ENCODE measurements at places on chromosomes 12 and 14. TPM values are rescaled to one million over a fixed set of nuclear protein-coding genes. Genes with fewer than 3 reads are reported as not detected.

PFKM gene
- total RNA-seq = 56.1 TPM

RIPK3 gene
- total RNA-seq = 11.0 TPM

PLD4 gene
- not detected for total RNA-seq

NT5DC3 gene
- 7.5 TPM for total RNA-seq

NOS1 gene
- not detected for total RNA-seq

OR4M1 gene
- not detected for total RNA-seq

IL26 gene
- 2.1 TPM for total RNA-seq

ANKRD33 gene
- not detected for total RNA-seq

KRT80 gene
- total RNA-seq = not detected

PLEKHG7 gene
- not detected for total RNA-seq

RNASE4 gene
- 0.70 TPM for total RNA-seq

ADCY6 gene
- total RNA-seq = 0.15 TPM

DNA sequence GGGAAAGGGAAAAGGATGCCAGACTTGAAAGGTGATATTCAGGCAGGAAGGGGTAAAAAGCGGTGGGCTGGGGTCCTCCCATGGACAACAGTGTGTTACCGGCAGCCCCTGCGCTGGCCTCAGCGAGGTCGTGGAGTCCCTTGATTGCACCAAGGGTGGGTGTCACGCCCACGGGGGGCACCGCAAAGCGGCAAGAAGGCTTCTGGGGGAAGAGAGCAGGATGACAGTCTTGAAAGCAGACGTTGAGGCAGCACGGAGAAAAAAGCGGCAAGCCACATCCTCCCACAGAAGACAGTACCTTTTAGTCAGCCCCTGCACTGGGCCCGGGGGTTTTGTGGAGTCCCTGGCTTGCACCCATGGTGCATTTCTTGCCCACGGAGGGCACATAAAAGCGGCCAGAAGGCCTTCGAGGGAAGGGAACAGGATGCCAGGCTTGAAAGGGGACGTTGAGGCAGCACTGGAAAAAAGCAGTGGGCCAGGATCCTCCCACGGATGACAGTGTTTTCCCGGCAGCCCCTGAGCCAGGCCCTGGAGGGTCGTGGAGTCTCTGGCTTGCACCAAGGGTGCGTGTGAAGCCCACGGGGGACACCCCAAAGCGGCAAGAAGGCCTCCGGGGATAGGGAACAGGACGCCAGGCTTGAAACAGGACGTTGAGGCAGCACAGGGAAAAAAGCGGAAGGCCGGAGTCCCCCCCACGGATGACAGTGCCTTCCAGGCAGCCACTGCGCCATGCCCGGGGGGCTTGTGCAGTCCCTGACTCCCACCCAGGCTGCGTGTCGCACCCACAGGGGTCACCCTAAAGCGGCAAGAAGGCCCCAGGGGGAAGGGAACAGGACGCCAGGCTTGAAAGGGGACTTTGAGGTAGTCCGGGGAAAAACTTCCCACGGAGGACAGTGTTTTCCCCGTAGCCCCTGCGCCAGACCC is 162.2 kb upstream of the ALG10B start:
- DNase-seq = no peak

DNA sequence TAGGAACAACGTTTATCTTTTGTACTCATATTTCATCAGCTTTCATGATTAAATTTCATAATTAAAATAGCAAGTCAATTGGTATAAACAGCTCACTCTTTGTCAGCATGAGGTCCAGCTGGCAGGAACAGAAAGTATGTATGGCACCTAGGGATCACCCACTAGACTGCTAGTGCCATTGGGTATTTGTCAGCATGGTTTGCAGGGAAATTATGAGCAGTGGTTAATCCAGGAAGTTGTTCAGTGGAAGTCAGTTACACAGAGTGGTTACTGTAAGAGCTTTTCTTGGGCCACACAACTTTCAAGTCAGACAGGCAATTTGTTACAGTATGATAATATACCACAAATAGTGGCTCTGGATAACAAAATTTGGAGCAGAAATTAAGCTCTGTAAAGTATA is 340.3 kb upstream of the RGS6 start:
- peak; percentile 53 for DNase-seq

DNA sequence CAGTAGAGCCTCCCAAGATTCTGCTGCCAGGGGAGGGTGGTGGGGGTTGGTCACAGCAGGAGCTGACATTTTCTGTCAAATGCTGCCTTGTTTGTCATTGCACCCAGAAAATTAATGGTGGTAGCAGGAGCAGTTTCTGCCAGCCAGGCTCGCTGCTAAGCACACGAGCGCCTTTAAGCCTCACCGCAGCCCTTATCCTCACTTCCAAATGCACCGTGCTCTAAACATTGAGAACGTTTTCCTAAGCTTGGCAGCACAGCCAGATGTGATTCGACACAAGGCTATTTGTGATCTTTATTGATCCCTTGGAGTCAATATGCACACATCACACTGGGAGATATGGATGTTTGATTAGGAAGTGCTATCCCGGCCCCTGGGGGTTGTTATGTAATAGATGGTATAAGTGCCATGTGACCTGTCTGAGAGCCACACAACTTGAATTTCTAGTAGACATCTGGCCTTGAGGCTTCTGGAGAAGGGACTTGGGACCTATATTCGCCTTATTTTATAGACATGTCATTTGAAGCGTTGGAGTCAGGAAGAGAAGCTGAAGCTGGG is 31.6 kb upstream of the BEGAIN start:
- no peak for DNase-seq

DNA sequence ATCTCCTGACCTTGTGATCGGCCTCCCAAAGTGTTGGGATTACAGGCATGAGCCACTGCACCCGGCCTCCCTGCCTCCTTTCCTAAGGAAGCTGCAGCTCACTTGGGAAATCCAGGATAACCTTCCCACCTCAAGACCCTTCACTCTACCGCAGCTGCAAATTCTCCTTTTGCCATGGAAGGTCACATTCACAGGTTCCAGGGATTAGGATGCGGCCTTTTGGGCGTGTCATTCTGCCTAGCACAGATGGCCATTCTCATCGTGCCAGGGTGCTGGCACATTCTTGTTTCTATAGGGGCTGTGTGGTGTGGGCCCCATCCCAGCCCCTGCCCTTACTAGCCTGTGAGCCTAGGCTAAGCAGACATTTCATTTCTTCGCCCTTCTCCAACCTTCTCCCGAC is 219.9 kb downstream of the CHST11 start:
- no peak for DNase-seq

DNA sequence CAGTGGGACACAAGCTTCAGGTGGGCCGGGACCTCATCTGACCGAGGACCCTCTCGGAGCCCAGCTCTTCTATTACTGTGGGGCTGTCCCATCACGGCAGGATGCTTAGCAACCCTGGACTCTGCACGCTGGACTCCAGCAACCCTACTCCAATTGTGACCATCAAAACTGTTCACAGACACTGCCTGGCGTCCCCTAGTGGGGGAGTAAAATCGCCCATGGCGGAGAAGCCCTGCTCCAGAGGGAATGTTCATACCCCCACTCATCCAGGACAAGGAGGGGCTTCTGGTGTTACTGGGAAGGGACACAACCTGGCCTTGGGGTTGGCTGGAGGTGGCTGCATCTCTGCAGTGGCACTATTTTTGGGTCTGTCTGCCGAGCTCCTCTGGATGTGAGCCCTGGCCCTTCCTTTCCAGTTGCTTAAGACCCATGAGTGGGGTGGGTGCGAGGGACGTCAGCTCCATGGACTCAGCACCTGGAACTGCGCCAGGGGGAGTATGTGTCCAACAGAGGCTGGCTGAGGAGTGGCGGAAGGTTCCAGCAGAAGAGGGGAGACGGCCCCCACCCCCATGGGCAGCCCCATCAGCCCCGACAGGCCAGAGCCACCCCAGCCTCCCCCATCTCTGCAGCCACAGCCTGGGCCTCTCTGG is 103.8 kb downstream of the RFLNA start:
- DNase-seq = no peak

DNA sequence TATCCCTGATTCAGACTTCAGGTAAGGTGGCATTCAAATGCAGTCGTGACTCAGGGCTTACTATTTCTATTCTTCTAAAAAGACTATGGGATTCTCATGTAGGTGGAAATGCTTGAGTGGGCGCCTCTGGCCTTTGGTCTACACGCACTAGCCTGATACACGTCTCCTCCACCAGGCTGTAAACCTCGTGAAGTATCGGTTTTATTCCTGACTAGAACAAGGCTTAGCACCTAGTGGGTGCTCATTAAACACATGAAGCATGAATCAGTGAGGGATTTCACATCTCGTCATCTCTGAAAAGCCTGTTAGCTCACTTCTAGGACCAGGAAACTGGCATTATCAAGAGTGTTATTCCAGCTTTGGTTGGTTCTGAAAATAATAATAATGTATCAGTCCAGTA is 17.7 kb upstream of the HNF1A start:
- peak; percentile 39 for DNase-seq

DNA sequence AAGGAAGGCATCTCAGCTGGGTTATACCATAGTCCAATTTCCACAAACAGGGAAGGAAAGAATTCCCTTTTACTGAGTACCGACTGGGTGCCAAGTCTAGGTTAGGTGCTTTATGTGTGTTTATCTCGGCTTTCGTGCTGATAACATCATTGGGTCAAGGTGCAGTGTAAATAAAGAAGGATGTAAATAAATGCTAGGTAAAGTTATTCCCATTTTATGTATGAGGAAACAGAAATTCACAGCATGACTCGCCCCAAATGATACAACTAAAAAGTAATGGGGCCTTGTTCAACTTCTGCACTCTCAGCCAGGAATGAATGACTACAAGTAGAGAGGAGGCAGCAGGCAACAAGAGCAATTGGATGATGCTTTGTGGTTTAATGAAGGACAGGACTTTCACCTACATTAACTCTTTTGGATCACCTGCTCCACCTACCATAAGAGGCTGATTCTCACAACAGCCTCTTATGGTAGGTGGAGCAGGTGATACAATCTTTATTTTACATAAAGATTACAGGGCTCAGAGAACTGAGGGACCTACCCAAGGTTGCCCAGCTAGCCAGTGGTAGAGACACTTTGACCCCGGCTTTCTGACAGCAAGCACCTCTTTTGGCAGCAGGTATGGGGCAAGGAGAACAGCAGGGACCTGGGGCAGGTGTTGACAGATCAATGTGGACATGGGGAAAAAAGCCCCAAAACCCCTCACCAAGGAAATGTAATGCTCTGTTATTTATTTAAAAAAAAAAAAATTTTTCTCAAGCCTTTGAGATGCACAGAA is 213.4 kb upstream of the NUDT4 start:
- no peak for DNase-seq

- no peak for DNase-seq
Measured at GRCh38 chr12:120242275-120242799, 23.2 kb downstream of the PXN start.

DNA sequence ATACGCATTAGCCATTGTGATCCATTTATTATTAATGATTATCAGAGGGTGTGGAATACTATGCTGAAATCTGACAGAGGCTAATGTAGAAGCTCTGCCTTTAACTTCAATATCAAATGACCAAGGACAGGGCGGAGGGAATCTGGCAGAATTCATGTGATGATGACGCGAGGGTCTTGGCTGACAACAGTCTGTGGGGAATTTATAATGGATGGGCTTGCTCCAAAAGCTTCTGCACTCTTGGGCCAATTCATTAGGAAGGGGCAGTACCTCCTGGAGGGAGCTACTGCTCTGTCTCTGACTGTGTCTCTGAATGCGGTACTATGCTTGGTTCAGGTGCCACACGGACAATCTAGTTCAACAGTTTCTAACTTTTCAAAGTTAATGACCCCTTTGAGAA is 46.2 kb downstream of the GALNT8 start:
- DNase-seq = no peak

DNA sequence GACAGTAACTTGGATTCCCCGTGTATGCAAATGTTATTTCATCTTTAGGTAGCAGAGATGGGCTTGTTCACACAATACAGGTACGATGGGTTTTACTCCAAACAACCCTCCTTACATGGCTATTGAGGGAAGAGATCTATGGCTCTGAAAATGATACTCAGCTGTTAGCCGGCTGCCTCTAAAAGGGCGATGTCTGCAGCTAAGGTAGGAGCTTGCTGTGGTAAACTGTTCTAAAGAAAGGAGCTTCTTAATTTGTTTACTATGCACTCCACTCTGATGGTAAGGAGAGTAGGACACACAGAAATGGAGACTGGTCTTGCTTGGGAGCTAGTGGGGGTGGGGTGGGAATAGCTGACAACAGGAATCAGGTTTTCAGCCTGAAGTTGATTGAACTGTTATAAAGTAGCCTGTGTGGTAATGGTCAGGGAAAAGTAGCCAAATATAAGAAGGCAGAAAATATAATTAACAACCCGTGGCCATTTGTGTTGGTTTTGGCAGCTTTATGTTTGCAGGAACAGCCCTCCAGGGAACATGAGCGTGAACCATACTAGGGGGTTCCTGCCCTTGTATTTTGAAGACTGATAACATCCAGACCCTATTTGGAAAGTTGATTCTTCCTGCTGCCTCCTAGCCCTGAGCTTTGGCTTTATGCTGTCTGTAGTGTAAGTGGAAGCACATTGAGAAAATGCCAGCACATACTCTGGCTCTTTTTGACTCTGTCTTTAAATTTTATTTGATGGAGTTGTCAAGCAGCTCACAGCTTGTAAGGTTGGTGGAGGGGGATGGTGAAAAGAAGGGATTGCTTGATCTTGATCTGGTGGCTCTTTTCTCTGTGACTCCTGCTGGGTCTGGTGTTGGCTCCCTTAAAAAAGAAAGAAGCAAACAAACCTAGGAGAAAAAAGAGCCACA is 929.8 kb downstream of the DIO2 start:
- DNase-seq = no peak

DNA sequence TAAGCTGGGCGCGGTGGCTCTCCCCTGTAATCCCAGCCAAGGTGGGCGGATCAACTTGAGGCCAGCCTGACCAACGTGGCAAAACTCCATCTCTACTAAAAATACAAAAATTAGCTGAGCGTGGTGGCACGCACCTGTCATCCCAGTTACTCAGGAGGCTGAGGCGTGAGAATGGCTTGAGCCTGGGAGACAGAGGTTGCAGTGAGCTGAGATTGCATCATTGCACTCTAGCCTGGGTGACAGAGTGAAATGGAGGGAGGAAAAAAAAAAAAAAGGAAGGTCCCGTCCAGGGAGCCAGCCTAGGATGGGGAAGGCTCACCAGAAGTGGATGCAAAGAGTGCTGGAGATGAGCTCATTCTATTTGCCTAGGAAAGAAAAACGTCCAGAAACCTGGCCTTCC is 1.9 kb upstream of the CD27 start:
- DNase-seq = no peak

GRCh38 chr14:50198499-50198898 is 32.9 kb downstream of the SOS2 start:
- no peak for DNase-seq

GRCh38 chr12:6275928-6276887 is 34.3 kb upstream of the PLEKHG6 start:
- no peak for DNase-seq

GRCh38 chr12:123807670-123808069 is 45.6 kb downstream of the DNAH10 start:
- no peak for DNase-seq

GRCh38 chr12:87991483-87991882 is 37.7 kb downstream of the C12orf50 start:
- no peak for DNase-seq

GRCh38 chr14:81669308-81669707 is 135.7 kb upstream of the SEL1L start:
- DNase-seq = no peak

GRCh38 chr14:23125933-23126524 is 7.0 kb upstream of the CEBPE start:
- DNase-seq = no peak
